ENCODE measurements at places on chromosomes 2 and 18. TPM values are rescaled to one million over a fixed set of nuclear protein-coding genes. Genes with fewer than 3 reads are reported as not detected.
A peak's percentile ranks its signal among the peaks of the same experiment; 100 is the strongest.

The SMAD4 gene
- 65.3 TPM for total RNA-seq

GRCh38 chr2:1115843-1116539 lies 165.3 kb downstream of the SNTG2 start:
- H3K27me3 ChIP-seq: peaks cover 2% of the 10 kb centered on the region
- DNase-seq: no peak
- H3K27ac ChIP-seq: no peak overlapping the region
- no peaks in the 10 kb centered on the region for H3K4me1 ChIP-seq
- H3K4me3 ChIP-seq: no peak overlapping the region
- H3K36me3 ChIP-seq: no peaks in the 10 kb centered on the region

DNA sequence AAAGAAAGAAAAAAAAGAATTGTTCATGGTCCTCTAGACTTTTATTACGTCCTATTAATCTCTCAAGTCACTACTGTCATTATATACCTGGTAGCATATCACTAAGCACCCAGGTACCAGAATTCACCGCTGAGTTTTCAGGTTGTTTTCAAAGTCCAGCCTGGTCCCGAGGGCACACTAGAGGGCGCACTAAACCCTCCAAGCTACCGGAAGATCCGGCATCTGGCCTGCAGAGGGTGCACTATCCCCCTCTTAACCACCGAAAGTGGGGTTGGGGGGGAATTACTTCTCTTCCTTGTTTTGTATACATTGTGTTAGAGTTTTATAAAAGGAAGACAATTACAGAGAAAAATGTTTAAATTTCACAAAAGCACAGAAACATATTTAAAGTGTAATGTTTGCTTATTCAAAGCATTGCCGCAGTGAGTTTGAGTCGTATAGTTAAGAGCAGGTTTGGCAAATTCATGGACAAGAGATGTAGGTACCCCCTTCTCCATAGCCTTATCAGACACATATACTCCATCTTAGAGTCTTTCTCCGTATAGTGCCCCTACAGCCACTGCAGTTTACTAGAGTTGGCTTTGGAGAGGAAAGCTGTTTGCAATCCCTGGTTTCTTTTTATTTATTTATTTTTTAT lies 19.2 kb downstream of the MOGAT1 start:
- H3K36me3 ChIP-seq: peaks cover 9% of the 10 kb centered on the region
- DNase-seq: peak; percentile 79
- H3K27me3 ChIP-seq: no peaks in the 10 kb centered on the region
- H3K4me1 ChIP-seq: no peaks in the 10 kb centered on the region

The GPAT2 gene
- 0.33 TPM for total RNA-seq

- H3K27ac ChIP-seq: no peak overlapping the region
- no peak for DNase-seq
- no peaks in the 10 kb centered on the region for H3K36me3 ChIP-seq
- no peaks in the 10 kb centered on the region for H3K27me3 ChIP-seq
- H3K4me1 ChIP-seq: no peaks in the 10 kb centered on the region
- H3K4me3 ChIP-seq: no peak overlapping the region
Observed at GRCh38 chr18:27411013-27411412, 225.9 kb upstream of the CHST9 start.

GRCh38 chr2:200439981-200440380 lies 69.9 kb downstream of the KCTD18 start:
- H3K27ac ChIP-seq: no peak overlapping the region
- peaks cover 16% of the 10 kb centered on the region for H3K36me3 ChIP-seq
- no peak for DNase-seq
- H3K27me3 ChIP-seq: no peaks in the 10 kb centered on the region

DNA sequence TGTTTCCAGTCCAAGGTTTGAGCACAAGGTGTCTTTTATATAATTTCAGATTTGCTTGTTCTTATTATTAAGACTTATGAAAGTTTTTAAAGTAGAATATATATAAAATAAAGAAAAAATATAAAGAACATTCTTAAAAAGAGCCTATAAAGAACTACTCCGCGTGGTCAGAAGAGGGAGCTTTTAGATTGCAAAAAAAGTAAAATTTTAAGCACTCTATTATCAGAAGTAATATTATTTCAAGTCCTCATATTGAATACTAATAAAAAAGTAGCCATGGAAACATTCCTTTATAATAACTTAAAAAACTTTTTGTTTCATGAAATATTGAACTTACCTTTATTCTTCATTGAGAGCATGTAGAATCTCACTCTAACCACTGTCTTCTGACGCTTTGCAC lies 51.4 kb downstream of the LINC00305 start:
- no peaks in the 10 kb centered on the region for H3K4me1 ChIP-seq
- H3K27me3 ChIP-seq: no peaks in the 10 kb centered on the region
- H3K27ac ChIP-seq: no peak overlapping the region

- no peaks in the 10 kb centered on the region for H3K4me1 ChIP-seq
- no peaks in the 10 kb centered on the region for H3K36me3 ChIP-seq
- H3K27ac ChIP-seq: no peak overlapping the region
- no peaks in the 10 kb centered on the region for H3K27me3 ChIP-seq
Observed at GRCh38 chr2:105125920-105126319, 88.1 kb downstream of the MRPS9 start.

The MYO7B gene
- 0.17 TPM for total RNA-seq

The ELOA2 gene
- not detected for total RNA-seq

The PDCD1 gene
- total RNA-seq: 0.37 TPM

GRCh38 chr2:46848447-46848846 lies 67.2 kb downstream of the MCFD2 start:
- peak overlapping the region; percentile 65 for H3K27ac ChIP-seq
- peaks cover 18% of the 10 kb centered on the region for H3K4me1 ChIP-seq
- no peaks in the 10 kb centered on the region for H3K36me3 ChIP-seq
- no peaks in the 10 kb centered on the region for H3K27me3 ChIP-seq
- H3K4me3 ChIP-seq: no peak overlapping the region

The CRYGB gene
- not detected for total RNA-seq

The CDCA7 gene
- total RNA-seq: 0.08 TPM

The PTRHD1 gene
- total RNA-seq: 29.7 TPM

The XIRP2 gene
- total RNA-seq: under 0.01 TPM

The FTCDNL1 gene
- total RNA-seq: 2.1 TPM

The CRACDL gene
- 0.17 TPM for total RNA-seq

DNA sequence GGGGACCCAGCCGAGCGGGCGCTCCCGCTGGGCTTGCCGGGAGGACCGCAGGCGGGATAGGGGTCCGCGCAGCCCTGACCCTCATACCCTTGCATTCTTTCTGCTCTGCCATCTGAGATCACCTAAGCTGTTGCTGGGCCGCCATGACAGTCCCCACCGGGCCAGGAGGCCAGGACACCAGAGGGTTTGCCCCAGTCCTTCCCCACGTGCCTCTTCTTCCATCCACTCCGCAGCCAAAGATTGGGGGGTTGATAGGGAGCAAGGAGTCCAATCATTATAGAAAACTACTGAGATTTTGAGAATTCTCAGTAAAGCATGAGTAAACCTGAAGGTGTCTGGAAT lies 453 bp upstream of the GRB14 start:
- peak overlapping the region; percentile 88 for H3K27ac ChIP-seq
- H3K4me3 ChIP-seq: peak overlapping the region; percentile 48
- no peaks in the 10 kb centered on the region for H3K27me3 ChIP-seq

DNA sequence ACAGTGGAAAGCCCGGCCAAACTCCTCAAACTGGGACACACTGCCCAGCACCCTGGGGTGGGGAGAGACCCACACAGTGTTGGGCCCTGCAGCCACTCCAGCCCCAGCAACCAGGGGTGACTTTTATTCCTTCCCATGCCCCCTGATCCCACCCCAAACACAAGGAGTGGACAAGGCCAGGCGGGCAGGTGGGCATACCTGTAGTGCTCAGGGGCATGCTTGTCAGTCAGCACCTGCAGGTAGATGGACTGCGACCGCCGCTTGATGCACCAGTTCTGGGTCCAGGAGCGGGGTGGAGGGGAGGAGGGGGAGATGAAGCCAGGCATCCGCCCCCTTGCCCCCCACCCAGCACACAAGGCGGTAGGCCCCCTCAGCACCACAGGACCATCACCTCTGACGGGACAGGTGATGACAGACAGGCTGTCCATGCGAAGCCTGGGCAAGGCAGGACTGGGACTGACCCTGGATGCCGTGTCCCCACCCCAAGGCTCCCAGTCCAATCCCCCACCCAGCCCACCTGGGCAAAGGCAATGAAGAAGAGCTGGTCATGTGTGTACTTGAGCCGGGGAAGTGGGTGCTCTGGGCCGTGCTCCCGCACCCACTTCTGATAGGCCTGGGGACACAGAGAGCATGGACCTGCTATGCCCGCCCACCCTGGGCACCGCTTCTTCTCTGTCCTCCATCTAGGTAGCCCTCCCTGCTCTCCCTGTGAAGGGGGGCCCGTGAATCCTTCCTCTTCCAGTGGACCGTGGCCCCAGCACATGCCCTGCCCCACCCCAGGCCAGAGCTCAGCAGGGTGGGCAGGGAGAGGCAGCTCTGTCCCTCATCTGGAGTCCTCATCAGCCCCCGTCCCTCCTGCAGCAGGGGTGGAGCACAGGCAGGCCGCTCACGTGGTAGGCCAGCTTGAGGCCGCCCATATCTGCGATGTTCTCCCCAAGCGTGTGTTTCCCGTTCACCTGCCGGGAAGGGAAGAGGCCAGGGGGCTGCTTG lies 7.1 kb downstream of the ECEL1 start:
- H3K4me3 ChIP-seq: no peak overlapping the region
- DNase-seq: no peak
- no peak overlapping the region for H3K27ac ChIP-seq
- no peaks in the 10 kb centered on the region for H3K36me3 ChIP-seq
- no peaks in the 10 kb centered on the region for H3K4me1 ChIP-seq

GRCh38 chr18:35438480-35439234 lies 59.1 kb downstream of the INO80C start:
- no peaks in the 10 kb centered on the region for H3K4me1 ChIP-seq
- H3K36me3 ChIP-seq: no peaks in the 10 kb centered on the region
- no peak overlapping the region for H3K27ac ChIP-seq

The PLGLB2 gene
- 450 TPM for total RNA-seq

GRCh38 chr2:21314322-21314835 lies 190.6 kb downstream of the TDRD15 start:
- no peak overlapping the region for H3K4me3 ChIP-seq
- no peak overlapping the region for H3K27ac ChIP-seq
- peaks cover 9% of the 10 kb centered on the region for H3K4me1 ChIP-seq

DNA sequence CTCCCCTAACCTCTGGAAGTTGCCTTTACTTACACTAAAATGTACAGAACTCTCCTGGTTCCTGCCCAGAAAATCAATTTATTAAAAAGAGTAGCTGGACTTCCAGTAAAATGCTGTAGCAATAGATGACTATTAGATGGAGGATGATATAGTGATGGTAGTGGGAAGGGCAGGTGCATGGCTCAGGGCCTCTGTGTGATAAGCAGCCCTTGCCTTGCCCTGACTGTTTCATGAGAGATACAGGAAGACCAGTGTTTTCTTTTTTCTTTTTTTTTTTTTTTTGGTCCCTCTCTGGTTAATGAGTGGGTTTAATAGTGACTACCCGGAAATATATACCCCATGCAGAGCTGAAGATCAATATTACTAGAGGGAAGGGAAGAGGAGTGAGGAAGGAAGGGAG lies 48.7 kb upstream of the NEDD4L start:
- H3K4me1 ChIP-seq: no peaks in the 10 kb centered on the region
- H3K27ac ChIP-seq: no peak overlapping the region
- H3K36me3 ChIP-seq: no peaks in the 10 kb centered on the region
- H3K4me3 ChIP-seq: no peak overlapping the region

- H3K27ac ChIP-seq: no peak overlapping the region
- no peak overlapping the region for H3K4me3 ChIP-seq
- no peaks in the 10 kb centered on the region for H3K4me1 ChIP-seq
- no peaks in the 10 kb centered on the region for H3K36me3 ChIP-seq
Observed at GRCh38 chr2:88930659-88931058, 239.2 kb downstream of the RPIA start.

- no peaks in the 10 kb centered on the region for H3K4me1 ChIP-seq
- no peak overlapping the region for H3K4me3 ChIP-seq
- H3K36me3 ChIP-seq: no peaks in the 10 kb centered on the region
- DNase-seq: no peak
- H3K27ac ChIP-seq: no peak overlapping the region
Observed at GRCh38 chr2:135703300-135703699, 38.4 kb upstream of the UBXN4 start.

DNA sequence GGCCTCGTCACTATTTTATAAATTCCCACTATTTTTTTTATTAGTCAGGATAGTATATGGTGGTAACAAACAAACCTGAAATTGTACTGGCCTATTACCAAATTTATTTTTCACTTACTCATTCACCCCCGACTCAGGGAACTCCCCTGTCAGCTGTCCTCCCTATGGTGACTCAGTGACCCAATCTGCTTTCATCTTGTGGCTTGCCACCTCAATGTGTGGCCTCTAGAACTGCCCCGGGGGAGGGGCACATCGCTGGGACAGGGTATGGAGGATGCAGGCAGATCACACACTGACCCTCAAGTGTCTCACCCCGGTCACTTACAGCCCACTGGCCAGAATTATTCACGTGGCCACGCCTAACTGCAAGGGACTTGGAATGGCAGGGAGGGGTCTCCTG lies 71.6 kb downstream of the ACTR2 start:
- H3K27ac ChIP-seq: no peak overlapping the region
- no peak overlapping the region for H3K4me3 ChIP-seq
- H3K27me3 ChIP-seq: no peaks in the 10 kb centered on the region
- no peak for DNase-seq
- no peaks in the 10 kb centered on the region for H3K36me3 ChIP-seq
- H3K4me1 ChIP-seq: no peaks in the 10 kb centered on the region

DNA sequence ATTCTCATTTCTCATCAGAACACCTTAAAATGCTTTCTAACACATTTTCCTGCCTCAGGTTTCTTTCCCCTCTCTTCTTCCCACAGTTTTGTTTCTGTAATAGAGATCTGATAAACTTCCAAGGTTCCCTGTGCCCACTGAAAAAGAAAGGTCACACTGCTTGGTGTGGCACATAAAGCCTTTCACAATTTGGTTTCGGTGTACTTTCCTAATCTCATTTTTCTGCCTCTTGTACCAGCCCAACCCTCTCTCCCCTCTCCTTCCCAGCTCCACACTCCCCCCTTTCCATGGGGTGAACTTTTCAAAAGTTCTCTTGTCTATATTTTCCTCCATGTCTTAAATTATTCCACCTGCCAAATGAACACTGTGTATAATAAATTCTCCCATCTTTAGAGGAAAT lies 7.2 kb downstream of the EIF2AK3 start:
- DNase-seq: no peak
- no peaks in the 10 kb centered on the region for H3K27me3 ChIP-seq
- no peak overlapping the region for H3K4me3 ChIP-seq
- peaks cover 1% of the 10 kb centered on the region for H3K4me1 ChIP-seq

The EFHD1 gene
- total RNA-seq: 13.9 TPM
